ENCODE measurements at places on chromosomes 1 and 21.

GRCh38 chr1:83998205-83998497 is 781 bp downstream of the TTLL7 start:
- DNase-seq = no peak

GRCh38 chr1:226993814-226994585 is 53.9 kb downstream of the COQ8A start:
- no peak for DNase-seq

DNA sequence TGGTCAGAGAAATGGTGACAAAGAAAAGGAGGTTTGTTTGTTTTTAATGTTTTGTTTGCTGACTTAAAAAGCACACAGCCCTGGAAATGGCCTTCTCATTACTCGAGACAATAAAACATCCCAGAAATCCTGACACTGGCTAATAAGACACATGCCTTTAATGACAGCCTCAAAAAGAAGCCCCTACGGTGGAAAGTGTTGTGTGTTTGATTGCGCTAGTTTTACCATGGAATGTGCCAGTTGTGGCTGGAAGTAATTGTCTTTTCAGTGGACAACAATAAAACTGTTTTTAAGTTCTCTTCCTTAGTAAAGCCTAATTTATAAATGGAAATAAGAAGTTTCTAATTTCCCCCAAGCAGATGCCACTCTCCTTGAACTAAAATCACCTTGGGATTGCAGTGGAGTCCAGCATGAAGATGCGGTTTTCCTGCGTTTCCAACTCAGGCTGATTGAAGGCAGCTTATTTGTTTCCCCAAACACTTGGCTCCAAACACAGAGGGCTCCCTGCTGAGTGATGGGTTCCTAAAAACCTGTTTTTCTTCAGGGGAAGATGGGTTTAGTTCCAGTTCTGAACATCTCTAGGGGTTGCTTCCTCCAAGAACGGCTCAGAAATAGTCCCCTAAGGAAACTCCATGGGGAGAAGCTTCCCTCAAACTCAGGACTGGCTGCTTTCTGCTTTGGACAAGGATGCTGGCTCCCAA is 54.3 kb downstream of the CD247 start:
- no peak for DNase-seq

DNA sequence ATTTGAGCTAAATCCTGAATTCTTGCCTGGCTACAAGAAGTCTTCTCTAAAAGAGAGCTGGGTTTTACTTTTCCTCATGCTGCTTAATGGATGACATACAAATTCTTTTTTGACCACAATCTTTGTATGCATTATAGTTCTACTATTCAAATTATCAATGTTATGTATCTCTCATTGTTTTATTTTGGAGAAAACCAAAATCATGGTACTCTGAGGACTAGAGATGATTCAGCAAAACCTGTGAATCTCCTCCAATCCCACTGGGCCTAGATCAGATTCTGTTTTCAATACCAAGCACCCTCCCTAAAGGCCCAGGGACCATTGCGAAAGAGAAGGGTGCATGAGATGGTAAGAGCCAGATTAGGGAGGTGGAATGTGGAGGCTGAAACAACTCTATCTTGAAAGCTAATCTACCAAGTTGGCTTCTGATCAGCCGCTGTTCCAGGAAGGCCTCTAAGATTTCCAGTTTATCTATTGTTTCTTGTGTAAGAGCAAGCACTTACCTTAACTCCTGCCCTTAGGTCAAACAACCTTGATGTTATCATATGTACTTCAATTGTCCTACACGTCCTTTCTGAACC is 547.2 kb downstream of the PLPP3 start:
- DNase-seq = no peak

- no peak for DNase-seq
Observed at GRCh38 chr1:214455479-214455878, 95.9 kb downstream of the PTPN14 start.
